ENCODE measurements at places on chromosomes 7 and 10.

DNA sequence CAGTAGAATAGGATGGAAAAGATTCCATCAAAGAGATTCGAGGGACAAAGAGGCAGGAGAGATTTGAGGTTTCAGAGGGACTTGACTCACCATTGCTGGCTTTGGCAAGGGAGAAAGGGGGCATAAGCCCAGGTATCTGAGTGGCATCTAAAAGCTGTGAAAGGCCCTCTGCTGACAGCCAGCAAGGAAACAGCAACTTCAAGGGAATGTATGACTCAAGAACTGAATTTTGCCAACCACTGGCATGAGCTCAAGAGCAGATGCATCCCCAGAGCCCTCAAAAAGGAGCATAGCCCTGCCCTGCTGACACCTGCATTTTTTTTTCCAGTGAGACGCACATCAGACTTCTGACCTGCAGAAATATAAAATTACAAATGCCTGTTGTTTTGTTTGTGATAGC lies 19.6 kb upstream of the ADAM12 start:
- DNase-seq: no peak

DNA sequence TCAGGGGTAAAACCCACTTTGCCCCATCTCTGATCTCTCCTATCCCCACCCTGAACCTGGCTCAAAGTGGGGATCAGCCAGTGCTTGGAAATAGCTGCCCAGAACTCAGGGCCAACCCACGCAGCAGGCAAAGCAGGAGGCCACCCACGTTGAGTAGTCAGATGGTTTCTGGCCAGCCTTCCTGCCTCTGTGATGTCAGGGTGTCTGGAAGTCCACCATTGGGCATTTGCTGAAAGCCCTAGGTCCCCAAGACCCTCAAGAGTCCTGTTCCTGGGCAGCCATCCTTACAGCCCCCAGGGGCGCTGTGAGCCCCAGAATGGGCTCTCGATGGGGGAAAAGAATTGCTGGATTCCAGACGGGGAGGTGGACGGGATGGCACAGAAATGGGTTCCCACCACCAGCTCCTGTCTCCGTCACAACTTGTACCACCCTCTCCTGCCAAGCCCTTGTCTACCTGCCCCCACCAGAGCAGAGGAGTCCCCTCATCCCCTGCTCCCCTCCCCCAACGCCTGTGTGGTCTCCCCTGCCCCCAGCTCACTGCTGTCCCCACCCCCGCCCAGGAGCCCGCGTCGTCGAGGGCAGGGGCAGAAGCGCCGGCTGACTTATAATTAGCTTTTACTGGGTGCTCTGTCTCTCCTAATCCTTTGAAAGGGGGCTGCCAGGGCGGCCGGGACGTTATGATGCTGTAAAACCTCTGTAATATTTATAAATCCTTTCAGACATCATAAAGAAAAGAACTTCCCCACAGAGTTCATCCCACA lies 3.9 kb downstream of the MYL10 start:
- DNase-seq: no peak

- no peak for DNase-seq
Measured at GRCh38 chr10:132982301-132982989, 40.1 kb upstream of the CFAP46 start.

- DNase-seq: no peak
Measured at GRCh38 chr10:25068152-25069058, 52.0 kb downstream of the THNSL1 start.

DNA sequence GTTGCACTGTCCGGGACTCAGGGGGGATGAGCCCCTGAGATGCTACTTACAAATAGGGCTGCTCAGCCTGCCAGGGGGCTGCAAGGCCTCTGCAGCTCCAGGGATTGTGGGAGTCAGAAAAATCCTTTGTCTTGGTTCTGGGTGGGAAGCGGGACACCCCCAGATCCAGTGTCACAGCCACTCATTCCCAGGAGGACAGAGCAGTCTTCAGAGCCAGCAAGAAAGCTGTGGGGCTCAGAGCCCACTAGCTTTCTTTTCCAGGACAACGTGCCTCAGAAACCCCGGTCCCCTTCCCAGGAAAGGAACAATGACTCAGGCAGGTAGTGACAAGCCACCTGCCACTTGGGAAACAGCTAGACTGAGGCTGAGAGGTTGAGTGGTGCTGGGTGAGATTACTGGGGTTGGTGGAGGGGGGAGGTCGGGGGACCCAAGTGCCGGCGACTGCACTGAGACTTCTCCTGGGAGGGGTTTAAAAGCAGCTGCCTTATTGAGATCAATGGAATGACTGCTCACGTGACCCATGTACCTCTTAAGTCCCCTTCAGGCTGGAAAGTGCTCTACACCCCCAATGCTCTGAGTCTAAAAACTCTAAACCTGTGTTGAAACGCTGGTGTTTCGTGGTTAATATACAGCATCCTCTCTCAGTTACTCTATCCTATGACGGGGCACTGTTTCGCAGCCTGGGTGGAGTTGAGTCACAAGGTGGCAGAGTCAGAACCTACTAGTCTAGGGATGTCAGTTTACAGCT lies 123.6 kb downstream of the UBE2H start:
- DNase-seq: no peak

GRCh38 chr7:149210551-149210950 lies 15.2 kb downstream of the ZNF282 start:
- DNase-seq: no peak

DNA sequence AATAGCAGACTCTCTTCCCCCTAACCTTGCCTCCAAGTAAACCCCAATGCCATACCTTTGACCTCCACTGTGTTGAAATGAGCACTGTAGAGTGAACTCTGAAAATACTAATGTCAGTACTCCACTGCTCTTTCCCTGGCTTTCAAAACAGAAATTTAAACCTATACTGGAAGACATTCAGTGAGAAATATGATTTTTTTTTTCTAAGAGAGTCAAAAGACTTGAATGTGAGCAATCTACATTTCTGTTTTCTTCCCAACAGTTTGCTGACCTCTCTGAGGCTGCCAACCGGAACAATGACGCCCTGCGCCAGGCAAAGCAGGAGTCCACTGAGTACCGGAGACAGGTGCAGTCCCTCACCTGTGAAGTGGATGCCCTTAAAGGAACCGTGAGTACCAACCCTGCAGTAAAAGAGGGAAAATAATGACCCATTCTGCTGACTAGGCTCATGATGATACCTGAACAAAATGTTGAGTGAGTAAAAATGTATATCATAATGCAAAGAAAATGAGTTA lies 6.4 kb downstream of the VIM start:
- no peak for DNase-seq

GRCh38 chr7:121544238-121544637 lies 148.1 kb upstream of the FAM3C start:
- DNase-seq: no peak

GRCh38 chr7:19117870-19118608 lies 603 bp upstream of the TWIST1 start:
- DNase-seq: no peak

DNA sequence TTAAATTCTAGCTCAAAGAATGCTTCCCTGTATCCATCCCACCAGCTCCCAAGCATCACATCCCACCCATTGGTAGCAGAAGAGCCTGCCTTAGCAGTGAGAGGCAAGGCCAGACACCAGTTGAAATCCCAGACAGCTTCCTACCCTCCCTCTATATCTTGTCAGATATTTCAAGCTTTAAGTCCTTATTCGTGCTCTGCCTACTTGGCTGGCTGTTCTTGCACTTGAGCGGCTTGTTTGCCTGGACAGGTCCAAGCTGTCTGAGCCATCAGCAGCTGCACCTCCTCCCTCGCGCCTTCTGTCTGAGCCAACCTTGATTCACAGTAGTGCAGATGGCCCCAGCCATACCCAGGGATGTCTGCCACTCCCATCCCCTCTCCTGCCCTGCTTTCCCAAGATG lies 16.4 kb downstream of the LRRC4 start:
- no peak for DNase-seq

GRCh38 chr10:73941300-73941699 lies 30.4 kb downstream of the PLAU start:
- no peak for DNase-seq

- no peak for DNase-seq
Measured at GRCh38 chr10:7786430-7786829, 1.4 kb downstream of the KIN start.

DNA sequence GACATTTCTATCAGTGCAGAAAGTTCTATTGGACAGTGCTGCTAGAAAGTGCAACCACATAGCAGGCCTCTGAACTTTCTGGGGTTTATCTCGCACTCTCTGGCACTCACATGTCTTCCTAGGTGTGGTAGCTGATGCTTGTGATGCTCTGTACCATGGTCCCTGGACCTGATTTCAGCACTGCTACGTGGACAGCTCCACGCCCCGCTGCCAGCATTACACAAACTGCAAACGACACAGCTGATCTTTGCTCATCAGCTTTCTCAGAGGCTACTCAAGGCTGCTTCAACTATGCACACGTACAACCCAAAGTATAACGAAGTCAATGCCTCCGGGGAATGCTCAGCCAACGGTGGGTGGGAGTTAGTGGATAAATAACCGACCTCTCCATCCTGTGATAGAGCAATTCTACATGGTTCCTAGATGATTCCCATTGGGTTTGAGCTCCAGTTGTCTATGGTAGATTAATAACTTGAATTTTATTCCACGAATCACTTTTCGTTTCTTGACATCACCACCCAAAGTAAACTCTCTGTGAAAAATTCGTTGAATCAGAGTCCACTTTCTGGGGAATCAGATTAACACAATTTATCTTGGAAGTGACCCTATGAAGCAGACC lies 302.5 kb downstream of the ACTR3B start:
- no peak for DNase-seq

DNA sequence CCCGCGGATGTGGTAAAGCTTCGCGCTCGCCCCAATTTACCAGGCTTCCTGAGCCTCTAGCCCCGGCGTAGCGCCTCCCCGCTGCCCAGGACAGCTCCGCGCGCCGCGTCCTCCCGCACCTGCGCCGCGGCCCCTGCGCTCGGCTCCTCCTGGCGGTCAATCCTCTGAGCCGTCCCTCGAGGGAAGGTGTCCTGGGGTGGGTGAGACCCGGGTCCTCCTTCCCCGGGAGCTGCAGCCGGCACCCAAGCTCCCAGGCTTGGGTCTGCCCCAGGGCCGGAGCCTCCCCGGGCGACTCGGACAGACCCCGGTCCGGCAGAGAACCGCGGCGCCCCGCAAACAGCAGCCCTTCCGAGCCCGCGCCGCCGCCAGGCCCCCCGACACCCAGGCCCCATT lies 512 bp downstream of the OSBPL3 start:
- peak; percentile 67 for DNase-seq

GRCh38 chr10:128570319-128570995 lies 444.2 kb upstream of the MKI67 start:
- DNase-seq: no peak

GRCh38 chr10:7515439-7515838 lies 104.6 kb upstream of the SFMBT2 start:
- no peak for DNase-seq

GRCh38 chr7:127582361-127582760 lies 3.0 kb downstream of the GCC1 start:
- DNase-seq: no peak

GRCh38 chr7:65001291-65001814 lies 5.1 kb downstream of the ERV3-1 start:
- no peak for DNase-seq
